ENCODE measurements at places on chromosomes 4 and X.

DNA sequence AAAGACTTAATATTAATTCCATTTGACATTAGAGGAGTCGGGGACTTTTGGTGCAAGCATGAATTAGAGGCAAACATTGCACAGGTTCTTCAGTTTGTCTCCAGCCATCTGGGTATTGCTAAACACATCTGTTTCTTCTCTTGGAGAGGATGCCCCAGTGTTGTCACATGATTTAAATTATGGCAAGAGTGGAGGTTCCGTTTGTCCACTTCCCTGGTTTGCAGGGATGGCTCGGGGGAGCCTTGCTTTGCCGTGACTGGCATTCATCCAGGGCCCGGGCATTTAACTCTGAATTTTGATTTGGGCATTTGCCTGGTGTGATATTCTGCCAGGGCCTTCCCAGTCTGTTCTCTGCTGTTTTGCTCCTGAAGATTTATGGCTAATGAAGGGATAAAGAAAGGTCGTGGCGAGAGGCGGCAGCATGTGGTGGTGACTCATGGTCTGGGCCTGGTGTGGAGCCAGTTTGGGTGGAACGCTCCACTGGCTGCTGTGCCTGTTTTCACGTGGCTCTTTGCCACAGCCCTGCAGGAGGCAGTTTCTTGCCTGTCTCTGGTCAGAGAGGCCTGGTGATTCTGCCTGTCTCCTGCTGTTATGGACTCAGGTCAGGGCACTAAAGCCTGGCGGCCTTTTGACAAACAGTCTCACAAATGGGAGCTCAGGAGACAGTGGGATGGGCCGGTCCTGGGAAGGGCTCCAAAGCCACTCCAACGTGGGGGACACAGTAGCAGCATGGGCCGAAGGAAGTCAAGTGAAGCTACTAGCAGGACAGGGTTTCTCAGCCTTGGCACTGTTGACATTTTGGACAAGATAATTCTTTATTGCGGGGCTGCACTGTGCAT lies 99.4 kb upstream of the PGRMC2 start:
- DNase-seq = no peak

DNA sequence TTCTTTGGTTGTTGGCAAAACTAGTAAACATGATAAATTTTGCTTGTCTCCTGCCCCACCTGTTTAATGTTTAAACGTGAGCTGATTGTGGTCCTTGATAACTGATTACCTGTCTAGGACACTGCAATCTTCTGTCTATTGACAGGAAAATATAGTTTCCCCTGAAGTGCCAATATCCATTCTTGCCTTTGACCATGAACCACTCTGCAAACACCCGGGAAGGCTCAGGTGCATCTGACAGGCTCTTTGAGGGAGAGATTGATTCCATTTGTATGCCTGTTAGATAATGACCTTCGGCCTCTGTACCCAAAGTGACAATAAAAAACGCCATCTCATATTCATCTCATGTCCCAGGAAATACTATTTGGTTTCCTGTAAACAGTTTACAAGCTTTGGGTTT lies 453.0 kb downstream of the CENPC start:
- no peak for DNase-seq

DNA sequence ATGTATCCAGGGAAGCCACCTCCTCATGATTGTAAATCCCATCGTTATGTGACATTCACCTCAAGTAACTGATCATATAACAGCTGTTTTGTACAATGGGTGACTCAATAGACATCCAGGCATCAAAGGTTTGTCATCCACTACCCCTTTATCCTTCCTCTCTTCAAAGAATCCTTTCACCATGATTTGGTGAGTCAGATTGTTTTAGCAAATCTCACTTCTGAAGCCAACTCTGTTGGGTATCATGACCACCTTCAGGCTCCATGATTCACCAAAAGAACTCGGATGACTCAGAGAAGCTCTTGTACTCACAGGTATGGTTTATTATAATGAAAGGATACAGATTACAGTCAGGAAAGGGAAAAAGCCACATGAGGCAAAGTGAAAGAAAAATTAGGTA lies 132.1 kb downstream of the PWWP3B start:
- no peak for DNase-seq

DNA sequence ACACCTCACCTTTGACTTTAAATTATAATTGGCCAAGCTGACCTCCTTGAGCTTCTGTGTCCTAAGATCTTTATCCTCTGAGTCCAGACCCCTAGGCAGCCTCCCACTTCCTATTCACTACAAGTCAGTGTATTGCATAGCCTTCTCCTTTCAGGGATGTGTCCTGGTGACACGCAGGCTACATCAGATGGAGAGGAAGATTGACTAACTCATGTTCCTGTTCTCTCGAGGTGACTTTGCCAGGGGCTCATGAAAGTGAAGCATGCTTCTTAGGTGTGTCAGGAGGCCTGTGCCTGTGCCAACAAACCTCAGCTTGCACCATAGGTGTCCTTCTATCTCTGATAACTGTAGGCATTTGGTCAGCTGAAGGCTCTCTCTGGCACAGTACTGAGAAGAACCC lies 195.7 kb upstream of the HS3ST1 start:
- no peak for DNase-seq

- no peak for DNase-seq
These were observed at the start of gene KCND1 for GRCh38 chrX:48971249-48972219. Gene KCND1 (minus strand): TSS chrX:48971844. CDS start chrX:48970271, 1,573 bp downstream.

Measured in stimulated activated CD4-positive, alpha-beta T cell treated with anti-CD3 and anti-CD28 coated beads, Interleukin-12 subunit alpha, Interleukin-12 subunit beta, amount 100 ng/mL, for 48 hours (primary cell).